CD4-positive, alpha-beta T cell treated with Interleukin-2 at 100 ng/mL for 4 hours (primary cell): ENCODE measurements at places on chromosomes 16 and 17.

GRCh38 chr17:79176792-79177601 is 102.4 kb downstream of the ENGASE start:
- DNase-seq, result no peak

GRCh38 chr17:38448208-38448771 is 20.0 kb downstream of the ARHGAP23 start:
- no peak for DNase-seq

DNA sequence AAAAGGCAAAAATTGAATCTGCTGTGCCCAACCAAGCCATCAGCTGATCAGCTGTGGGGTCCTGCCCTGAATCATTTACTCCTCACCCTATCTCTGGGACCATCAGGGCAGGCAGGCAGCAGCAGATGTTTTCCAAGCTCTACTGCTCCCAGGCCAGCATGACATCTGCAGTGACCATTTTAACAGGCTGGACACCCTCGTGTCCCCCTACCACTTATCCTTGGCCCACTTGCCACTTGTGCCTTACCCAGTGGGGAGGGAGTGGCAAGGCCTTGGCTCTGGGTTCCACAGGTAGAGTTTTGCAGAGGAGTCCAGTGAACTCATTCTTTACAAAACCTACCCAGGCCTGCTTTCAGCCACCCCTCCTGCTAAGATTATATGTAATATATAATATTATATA is 12.0 kb upstream of the CA4 start:
- no peak for DNase-seq

GRCh38 chr16:4313563-4314531 is 2.0 kb upstream of the GLIS2 start:
- DNase-seq, result peak; percentile 4

- peak; percentile 36 for DNase-seq
These were observed at the start of gene ZNF629 for GRCh38 chr16:30786936-30787612. TSS of gene ZNF629 (minus strand) at chr16:30787205. CDS start at chr16:30784482, 2,723 bp downstream.

- DNase-seq, result no peak
These were observed 9.3 kb upstream of the KREMEN2 start for GRCh38 chr16:2954656-2955381.

- DNase-seq, result no peak
These were observed 38.0 kb downstream of the CEP95 start for GRCh38 chr17:64544742-64545141.

DNA sequence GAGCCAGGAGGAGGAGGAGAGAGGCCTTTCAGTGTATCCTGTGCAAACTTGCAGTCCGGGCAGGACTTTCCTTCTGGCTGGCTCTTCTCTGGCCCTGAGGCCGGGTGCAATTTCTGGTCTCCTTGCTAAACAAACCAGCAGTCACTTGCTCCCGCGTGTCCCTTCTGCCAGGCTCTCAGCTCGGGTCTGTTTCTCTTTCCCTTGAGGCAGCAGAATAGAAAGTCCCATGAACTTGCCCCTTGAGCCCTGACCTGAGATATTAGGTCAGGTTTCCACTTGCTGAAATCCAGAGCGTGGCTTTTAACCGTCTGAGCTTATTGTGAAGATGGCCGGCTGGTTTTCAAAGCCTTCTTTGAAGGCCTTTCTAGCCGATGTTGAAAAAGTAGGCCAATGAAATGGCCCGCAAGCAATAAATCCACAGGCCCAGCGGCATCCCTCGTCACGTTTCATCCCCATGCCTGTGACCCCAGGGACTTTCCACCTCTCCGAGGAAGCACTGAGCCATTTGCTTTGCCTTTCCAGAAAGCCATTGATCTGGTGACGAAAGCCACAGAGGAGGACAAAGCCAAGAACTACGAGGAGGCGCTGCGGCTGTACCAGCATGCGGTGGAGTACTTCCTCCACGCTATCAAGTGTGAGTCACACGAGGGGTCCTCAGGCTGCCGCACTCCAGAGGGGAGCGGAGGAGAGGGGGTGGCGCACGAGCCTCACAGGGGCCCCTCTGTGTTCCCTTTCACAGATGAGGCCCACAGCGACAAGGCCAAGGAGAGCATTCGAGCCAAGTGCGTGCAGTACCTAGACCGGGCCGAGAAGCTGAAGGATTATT is 4.5 kb downstream of the VPS4A start:
- DNase-seq, result no peak

- DNase-seq, result no peak
These were observed 6.0 kb upstream of the RHBDL3 start for GRCh38 chr17:32259586-32259985.

DNA sequence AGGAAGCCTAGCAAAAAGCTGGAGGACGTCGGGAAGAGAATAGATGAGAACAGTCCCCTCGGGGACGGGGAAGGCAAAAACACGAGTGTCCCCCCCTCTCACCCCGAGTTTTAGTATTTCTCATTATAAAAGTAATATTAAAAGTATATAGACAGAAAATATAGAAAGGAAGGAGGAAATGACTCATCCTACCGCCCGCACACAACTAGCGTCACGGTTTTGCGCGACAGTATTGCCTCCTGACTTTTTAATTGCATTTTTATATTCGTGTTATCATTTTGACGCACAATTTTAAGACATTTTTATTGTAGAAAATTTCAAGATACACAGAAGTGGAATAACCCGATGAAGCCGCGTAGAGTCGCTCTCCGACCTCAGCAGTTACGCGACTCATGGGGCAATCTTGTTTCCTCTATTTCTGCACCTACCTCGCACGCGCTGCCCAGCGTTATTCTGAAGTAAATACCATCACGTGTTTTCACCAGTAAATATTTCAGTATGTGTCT is 652 bp upstream of the SLC25A19 start:
- peak; percentile 66 for DNase-seq

DNA sequence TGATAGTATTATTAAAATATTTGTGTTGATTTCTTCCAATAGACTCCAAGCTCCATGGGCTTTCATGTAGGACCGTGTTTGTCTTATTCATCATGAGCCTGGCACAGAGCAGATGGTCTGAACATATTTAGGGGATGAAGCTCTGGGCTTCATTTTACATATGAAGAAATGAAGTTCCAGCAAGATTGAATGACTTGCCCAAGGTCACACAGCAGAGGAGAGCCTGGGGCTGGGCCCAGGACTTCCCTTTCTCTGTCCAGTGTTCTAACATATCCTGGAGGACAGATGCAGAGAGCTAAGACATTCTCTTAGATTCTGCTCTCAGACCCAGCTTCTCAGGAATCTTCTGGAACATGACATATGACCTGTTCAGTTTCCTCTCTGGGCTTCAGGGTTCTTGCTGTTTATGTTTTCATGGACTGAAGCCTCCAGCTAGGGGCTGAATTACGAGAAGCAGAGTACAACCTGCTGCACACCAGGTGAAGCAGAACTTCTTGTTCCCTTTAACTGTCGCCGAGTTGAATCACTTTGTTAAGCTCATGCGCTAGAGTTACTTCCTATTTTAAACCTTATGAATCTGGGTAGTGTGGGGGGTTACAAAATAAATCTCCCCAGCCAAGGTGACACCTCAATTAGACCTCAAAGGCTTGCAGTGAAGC is 53.6 kb downstream of the GPRC5B start:
- no peak for DNase-seq

DNA sequence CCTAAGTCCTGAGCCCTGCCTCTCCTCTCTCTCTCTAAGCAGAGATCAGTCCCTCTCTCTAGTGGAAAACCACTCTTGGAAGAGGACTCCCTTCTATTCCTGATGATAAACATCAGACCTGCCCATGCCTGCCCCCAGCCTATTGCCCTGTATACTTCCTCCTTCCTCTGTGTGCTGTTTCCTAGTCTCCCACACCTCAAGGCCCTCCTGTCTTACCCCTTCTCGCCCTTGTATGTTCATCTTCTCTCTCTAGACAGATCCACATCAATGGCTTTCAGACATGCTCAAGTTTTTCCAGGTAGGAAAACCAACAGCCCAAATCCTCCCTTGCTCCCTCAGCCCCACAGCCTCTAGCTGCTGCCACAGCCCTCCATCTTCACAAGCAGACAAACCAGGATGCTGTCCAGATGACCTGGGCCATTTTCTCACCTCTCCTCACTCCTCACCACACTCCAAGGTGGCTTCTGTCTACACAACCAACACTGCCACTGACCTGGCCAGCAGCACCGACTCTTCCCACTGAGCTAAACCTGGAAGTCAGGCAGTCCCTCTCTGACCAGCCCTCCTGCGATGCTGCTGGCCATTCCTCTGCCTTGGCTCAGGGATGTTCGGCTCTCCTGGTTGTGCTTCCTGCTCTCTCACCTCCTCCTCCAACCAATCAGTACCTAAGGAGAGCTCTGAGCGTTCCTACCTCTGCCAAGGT is 36.3 kb downstream of the MARF1 start:
- no peak for DNase-seq

DNA sequence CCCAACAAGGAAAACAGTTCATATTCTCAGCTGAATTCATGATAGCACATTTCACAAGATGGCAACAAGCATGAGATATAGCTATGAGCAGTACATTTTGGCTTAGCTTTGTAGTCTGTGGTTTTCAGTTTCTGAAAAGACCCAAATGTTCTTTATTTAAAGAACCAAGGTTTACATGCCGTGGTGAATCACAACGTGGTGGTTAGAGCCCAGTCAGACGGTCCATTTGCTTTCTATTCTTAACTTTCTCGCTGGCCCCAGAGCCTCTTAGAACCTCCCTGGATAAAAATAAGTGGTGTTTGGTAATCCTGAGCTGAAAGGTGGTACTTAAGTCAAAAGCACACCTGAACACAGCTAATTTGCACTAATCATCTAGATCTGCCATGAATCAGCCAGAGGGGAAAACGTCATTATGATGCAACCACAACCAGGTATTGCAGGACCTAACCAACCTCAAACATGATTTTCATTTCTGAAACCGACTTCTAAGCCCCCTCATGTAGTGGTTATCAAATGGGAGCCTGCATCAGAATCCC is 18.6 kb upstream of the HAPSTR1 start:
- no peak for DNase-seq

- DNase-seq, result no peak
These were observed 36.6 kb downstream of the TOM1L2 start for GRCh38 chr17:17935321-17936271.

DNA sequence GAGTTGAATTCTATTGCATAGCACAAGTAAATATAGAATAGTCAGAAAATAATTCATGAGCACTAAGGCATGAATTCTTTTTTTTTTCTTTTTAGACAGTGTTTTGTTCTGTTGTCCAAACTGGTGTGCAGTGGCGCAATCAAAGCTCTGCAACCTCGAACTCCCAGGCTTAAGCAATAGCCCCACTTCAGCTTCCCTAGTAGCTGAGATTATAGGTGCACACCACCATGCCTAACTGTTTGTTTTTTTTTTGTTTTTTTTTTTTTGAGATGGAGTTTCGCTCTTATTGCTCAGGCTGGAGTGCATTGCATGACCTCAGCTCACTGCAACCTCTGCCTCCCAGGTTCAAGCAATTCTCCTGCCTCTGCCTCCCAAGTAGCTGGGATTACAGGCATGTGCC is 16.6 kb downstream of the TUBD1 start:
- no peak for DNase-seq

DNA sequence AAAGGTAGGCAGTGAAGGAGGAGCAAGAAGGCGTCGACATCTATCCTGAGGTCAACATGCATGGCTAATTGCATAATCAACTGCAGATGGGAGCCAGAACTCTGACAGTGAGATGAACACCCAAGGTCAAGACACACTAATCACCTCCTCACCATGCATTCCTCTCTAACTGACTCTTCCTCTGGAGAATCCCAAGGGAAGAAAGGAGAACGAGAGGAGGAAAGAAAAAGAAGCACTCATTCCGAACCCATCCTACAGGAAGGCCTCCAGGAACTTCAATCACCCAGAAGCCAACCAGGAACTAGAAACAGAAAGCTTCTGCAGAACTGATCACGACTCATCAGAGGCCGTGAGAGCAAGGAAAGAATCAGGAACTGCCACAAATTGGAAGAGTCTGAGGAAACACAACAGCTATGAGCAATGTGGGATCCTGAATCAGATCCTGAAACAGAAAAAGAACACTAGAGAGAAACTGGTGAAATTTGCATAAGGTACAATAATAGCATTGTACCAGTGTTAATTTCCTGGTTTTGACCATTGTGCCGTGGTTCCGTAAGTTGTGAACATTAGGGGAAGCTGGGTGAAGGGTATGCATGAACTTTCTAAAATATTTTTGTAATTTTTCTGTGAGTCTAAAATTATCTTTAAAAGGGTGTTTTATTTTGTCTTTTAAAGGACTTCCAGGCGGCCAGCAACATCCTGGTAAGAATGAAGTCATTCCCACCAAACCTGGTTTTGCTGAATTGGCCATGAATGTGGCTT is 10.0 kb upstream of the BEAN1 start:
- no peak for DNase-seq

DNA sequence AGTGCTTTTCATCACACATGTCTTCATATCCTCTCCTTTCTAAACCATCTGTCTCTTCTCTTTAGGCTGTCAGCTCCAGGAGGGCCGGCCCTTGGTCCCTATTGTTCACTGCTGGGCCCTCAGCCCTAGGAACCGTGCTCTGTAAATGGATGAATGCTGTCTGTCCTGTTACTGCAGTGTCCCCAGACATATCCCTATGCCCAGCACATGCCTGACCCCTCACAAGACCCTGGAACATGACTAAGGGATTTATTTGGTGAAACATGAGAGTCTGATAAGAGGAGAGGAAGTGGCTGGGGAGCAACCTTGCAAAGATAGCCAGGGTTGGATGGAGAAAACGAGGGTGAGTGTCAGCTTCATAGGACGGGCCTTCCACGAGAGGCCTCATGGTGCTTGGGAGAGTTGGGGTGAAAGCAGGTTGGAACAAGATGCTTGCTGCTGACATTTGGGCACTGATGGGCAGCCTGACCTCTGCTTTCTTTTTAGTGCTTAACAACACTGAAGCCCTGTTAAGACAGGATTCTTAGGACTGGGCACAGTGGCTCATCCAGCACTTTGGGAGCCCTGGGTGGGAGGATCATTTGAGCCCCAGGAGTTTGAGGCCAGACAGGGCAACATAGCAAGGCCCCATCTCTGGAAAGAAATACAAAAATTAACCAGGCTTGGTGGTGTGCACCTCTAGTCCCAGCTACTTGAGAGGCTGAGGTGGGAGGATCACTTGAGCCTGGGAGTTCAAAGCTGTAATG is 39.0 kb downstream of the ABCC1 start:
- DNase-seq, result no peak

- no peak for DNase-seq
These were observed 48.4 kb downstream of the TOX3 start for GRCh38 chr16:52498328-52499059.

- DNase-seq, result no peak
These were observed 136.3 kb downstream of the GRIN2A start for GRCh38 chr16:10045947-10046346.

DNA sequence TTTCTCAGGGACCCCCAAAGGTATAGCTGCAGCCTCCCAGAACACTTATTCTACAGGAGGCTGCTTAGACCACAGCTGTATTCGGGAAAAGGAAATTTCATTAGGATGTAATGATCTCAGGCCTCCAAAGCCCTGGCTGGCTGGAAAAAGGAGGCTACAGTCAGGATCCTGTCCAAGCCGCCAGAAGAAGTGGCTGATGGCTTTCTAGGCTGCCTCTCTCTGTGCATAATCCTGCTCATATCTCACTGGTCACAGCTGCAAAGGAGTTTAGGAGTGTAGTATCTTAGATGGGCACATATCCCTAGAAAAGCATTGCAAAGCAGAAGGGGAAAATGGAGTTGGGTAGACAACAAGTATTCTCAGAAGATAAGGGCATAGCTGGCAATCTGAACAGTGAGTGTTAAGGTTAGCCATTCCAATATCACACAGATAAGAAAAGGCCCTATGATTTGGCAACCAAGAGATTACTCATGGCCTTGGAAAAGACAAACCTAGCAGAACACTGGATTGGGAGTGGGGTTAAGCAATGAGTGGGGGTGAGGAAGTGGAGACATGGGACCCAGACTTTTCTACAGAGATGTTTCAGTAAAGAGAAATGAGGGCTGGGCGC is 26.0 kb upstream of the PRKCA start:
- DNase-seq, result no peak
